ENCODE measurements at places on chromosomes 2 and 18.

DNA sequence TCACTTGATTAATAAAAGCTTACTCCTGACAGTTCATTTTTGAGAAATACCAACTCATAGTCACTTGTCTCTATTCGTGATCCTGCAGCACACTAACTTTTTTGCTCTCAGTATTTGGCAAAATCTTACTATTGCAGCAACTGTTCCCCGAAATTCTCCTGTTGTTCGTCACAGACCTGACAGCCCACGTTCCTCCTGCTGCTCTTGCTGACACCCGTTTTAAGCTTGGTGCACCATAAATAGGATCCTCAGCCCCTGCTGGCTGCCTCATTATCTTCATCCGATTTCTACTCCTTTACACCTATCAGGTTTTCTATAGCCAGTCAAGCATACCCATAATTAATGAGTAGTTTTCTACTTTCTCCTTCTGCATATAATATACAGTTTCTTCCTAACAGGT lies 368.8 kb downstream of the PLCL1 start:
- no peak for DNase-seq

DNA sequence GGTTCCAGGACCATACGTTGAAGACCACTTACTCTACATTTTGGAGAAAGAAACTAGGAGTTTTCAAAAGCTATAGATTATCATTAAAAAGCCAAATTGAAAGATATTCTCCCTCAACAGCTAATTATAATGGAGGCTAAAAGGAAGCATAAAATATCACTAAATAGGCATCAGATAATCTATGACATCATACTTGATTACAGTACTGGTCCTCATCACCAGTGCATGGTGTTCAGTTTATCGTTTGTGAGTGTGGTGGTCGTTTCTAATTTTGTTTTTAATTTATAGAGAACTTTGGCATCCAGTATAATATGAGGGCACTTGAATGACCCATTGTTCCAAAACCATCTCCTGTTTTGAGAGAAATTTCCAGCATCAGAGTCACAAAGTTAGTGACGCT lies 80.9 kb downstream of the HNRNPLL start:
- no peak for DNase-seq

- DNase-seq: no peak
Observed at GRCh38 chr18:9109523-9109922, 7.0 kb downstream of the NDUFV2 start.

DNA sequence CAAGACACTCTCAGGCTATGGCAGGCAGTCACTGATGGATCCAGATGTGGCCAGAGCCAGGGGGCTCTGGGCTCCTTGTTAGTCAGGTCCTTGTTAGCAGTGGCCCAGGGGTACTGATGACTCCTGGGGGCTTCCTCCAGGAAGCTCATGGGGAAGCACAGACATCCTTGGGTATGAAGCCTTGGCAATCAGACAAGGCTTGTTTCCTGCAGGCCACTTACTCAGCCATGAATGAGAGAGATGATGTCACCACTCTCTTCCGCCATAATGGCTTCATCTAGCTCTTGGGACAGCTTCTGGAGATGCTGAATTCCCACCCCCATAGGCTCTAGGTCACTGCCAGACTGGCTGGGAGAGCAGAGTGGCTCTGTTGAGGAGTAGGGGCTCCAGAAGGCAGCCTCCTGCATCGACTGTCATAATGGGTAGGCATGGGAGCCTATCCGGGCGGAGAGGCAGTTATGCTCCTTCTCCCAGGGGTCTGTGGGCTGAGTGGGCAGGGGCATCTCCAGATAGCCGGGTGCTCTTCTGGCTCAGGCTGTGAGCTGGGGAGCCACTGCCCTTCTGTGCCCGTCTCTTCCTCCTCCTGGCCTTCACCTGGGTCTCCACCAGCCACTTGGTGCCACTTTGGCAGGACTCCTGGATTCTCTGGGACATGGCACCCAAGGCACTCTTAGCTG lies 40.2 kb upstream of the BMPR2 start:
- no peak for DNase-seq

Data from NCI-H1105 treated with DMSO at 0.1 percent for 48 hours (cell line).